Stimulated activated CD4-positive, alpha-beta T cell treated with anti-CD3 and anti-CD28 coated beads, Interleukin-2, amount 100 ng/mL, for 48 hours (primary cell): ENCODE measurements at places on chromosomes 1 and 21.

GRCh38 chr21:41229509-41230248 lies 61.7 kb downstream of the BACE2 start:
- no peak for DNase-seq

GRCh38 chr1:180190091-180190490 lies 35.4 kb downstream of the QSOX1 start:
- no peak for DNase-seq

- no peak for DNase-seq
Measured at GRCh38 chr1:62052946-62053345, 141.7 kb upstream of the L1TD1 start.

DNA sequence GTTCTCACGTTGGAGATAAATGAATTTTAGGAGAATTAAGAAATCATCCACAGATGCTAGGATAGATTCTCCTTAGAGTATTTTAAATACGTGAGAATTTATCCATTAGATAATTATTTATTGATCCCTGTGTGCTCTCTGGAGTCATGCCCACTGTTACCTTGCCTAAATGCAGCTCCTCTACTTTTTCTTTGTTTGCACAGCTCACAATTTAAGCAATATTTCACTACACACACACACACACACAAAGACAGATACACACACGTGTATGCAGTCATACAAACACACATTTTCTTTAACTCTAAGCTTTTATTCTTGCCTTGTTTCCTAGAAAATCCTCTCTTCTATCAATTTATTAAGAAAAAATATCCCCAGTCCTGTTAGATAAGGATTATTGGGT lies 51.7 kb downstream of the GPR88 start:
- no peak for DNase-seq

DNA sequence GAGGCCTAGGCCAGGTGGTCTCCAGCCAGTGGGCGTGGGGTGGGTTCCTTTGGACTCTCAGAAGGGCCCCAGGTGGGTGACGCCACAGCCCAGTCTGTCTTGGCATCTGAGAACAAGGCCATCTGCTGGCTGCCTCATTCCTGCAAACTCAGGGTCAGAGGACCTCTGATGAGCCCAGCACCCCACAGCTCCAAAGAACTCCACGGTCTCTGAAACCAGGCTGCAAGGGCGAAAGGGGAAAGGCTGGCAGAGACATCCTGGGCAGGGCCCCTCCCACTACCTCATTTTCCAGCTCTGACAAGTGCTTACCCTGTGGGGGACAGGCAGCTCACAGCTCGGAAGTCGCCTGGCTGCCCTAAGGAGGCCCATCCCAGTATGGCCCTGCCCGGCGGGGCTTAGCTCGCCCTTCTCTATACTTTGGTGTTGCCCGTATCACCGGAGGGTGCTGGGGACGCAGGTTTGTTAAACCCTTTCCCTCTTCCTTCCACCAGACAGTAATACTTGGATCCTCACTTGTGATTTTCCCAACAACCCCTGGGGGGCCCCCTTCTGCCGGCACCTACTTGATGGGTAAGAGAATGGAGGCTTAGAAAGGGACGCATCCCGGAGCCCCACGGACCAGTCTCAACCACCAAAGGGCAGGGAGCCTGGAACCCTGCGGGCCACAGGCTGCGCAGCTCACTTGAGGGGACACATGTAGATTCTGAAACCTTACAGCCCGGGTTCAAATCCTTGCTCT lies 10.9 kb upstream of the EDN2 start:
- no peak for DNase-seq

- no peak for DNase-seq
Measured at GRCh38 chr21:41833497-41834115, 45.5 kb downstream of the PRDM15 start.

- no peak for DNase-seq
Measured at GRCh38 chr1:220757441-220757840, 9.3 kb downstream of the MTARC2 start.

DNA sequence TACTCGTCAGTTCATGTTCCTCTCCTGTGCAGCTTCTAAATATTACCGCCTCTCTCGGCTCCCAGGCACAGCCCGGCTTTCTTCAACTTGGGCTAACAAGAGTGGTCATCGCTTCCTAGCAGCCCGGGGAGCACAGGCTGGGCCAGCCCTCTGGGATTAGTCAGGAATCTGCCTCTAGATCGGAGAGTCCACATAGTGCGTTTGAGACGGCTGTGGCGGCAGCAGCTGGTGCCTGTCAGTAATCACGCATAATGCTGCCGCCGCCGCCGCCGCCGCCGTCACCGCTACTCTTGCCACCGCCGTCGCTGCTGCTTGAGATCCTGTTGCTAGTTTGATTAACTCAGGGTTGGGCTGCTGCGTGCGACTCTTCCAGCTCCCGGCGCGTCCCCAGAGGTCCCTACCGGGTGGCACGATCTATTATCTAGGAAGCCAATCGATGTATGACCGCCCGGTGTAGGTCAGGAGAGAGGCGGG lies at the start of gene RXRG:
Gene RXRG (minus strand): TSS at position 230 of the 474 bp plus-strand sequence. CDS start 233 bp downstream, outside the sequence.
- no peak for DNase-seq

GRCh38 chr1:22131875-22132486 lies 10.9 kb downstream of the WNT4 start:
- DNase-seq, result peak; percentile 57

GRCh38 chr1:197149340-197149739 lies 2.9 kb upstream of the ASPM start:
- DNase-seq, result no peak

DNA sequence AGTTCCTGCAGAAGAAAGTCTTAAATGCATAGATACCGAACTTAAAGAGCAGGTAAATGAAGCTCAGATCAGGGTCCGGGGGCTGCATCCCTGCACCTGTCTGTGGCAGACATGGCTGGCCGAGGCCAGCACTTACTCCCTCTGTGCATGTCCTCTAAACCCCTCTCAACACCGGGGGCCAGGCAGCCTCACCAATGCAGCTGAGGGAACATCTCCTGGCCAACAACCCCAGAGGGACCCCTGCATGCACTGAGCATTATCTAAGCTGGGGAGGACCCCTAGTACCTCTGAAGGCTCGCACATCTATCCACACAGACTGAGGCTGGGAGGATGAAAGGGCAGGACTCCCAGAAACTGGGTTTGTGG lies 18.4 kb downstream of the TTC34 start:
- DNase-seq, result no peak

- DNase-seq, result no peak
Measured at GRCh38 chr1:15706751-15707150, 22.6 kb downstream of the PLEKHM2 start.

GRCh38 chr1:63674238-63674864 lies 81.1 kb downstream of the PGM1 start:
- DNase-seq, result no peak
